ENCODE measurements at places on chromosomes 7 and 10.
A peak's percentile ranks its signal among the peaks of the same experiment; 100 is the strongest.

DNA sequence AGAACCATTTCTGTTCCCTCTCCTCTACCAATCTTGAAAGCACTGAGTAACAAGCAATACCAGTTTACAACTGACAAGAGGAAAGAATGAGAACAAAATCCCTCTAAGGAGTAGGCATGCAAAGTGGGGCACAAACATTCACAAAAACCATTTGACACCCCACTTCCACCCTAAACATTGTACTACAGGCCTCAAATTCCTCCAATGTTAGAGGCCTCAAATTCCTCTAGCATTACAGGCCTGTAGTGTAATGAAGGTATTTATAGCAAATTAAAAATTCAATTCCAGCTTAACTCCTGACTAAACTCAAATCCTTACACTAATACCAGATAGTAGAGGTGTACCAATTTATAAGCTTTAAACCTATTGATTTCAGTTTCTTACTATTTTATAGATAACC lies 85.4 kb downstream of the SIRT1 start:
- DNase-seq = no peak

- DNase-seq = peak; percentile 46
Measured at GRCh38 chr10:52308251-52309031, 5.6 kb upstream of the DKK1 start.

DNA sequence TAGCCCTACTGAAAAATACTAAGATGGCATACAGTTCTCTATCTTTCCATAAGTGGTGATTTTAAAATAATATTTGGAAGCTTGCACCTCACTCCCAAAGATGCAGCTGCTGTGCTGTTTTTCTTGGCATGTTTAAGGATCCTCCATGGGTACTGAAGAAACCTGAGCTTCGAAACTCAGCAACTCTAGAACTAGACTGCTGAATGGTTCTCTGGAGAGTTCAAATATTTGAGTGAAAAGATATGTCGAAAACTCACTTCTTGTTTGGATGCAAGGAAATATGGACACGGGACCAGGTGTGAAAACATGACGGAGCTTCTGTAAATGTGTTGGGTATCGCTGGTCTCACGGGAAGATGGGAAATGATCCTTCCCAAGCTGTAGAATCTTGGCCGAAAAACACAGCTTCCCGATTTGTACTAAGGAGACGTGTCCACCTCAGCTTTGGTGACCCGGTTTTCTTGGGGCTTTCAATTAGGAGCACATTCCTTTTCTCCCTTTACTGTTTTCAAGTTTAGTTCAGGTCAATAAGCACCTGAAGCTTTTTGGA lies 543.8 kb upstream of the NRP1 start:
- DNase-seq = no peak

DNA sequence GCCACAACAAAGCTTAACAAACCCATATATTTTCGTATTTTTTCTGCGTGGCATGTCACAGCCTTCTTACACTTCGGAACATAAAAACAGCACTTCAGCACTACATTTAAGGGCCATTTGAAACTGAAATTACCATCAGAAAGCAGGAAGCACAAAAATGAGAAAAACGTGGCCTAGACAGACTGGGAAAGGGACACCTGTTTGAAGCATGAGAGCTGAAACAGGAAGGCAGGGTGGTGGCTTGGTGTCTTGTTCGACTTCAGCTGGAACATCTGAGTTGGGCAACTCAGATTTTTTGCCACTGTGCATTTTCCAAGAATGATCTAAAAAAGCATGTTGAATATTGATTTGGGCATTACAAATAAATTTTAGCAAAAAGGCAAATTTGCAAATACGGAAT lies 243.2 kb downstream of the ELMO1 start:
- no peak for DNase-seq

- no peak for DNase-seq
Measured at GRCh38 chr7:55485501-55486191, 86.7 kb downstream of the VOPP1 start.

GRCh38 chr7:67843001-67843565 lies 846.5 kb downstream of the TYW1 start:
- no peak for DNase-seq

DNA sequence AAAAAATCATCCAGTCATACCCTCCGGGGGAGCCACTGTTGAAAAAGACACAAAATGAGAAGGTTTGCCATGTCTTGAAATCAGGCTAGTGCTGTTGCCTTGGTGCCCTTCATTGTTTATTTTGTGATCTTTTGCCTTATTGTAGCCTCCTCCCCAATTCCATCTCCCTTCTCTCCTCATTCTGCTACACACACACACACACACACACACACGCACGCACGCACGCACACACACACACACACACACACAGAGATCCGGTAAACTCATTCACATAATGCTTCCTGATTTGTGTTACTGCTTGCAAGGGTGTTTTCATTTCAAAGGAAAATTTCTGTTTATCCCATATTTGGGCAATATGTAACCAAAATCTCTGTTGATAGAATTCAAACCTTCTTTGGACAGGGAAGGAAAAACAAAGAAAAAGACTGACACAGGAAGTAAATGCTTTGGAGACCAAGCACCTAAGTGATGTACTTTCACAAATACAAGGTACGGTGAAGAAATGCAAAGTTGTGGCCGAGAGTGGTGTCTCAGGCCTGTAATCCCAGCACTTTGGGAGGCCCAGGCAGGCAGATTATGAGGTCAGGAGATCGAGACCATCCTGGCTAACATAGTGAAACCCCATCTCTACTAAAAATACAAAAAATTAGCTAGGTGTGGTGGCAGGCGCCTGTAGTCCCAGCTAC lies 141.1 kb upstream of the CDK13 start:
- DNase-seq = no peak

DNA sequence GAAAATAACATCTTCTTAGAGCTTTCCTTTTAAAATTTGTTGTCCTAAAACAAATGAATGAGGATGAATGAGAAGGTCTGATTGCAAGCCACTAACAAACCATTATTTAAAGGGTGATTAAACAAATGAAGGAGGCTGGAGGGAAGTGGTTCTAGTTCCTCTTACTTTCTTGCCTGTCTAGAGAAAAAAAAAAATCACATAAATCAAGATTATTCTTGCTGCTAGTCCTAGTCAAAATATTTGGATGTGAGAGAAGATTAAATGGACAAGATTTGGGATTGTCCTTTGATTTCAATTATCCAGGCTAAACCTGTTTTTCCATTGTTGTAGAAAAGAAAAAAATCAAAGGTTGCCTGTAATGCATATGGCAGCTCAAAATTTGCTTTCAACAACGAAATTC lies 3.3 kb downstream of the SKAP2 start:
- no peak for DNase-seq

DNA sequence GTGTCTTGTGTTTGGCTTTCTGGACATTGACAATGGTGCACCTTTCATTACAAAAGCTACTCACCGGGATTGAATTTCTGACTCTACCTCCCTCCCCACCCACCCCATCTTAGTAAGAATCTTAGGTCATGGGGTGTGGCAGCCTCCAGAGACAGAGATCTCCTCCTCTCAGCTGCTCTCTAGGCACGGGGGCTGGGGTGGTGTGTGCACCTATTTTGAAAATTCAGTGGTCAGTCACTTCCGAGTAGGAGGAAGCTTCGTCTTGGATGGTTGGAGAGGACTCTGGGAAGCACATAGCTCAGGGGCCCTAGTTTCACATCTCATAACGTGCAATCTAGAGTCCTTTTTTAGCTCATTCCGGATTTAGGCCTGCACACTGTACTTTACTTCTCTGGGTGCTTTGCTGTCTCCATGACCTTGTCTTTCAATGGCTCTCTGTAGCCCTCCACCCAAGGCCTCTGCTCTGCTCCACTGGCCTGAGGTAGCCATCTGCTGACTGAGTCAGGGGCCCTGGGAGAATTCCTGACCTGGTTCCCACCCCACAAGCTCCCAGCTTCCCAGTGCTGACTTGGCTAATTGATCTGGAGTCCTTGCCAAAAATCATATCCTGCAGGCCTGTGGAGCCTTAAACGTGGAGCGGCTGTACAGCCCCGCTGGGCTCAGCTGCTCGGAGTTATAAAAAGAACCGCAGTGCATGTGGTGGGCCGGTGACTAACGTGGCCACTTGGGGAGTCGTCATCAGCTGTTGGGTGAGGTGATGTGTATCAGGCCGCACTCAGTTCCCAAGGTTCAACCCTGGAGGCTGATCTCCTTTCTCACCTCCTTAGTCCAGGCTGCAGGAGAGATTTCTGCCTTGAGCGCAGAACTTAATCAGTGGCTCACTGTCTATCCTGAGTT lies 19.3 kb upstream of the ADAMTS14 start:
- DNase-seq = peak; percentile 89

DNA sequence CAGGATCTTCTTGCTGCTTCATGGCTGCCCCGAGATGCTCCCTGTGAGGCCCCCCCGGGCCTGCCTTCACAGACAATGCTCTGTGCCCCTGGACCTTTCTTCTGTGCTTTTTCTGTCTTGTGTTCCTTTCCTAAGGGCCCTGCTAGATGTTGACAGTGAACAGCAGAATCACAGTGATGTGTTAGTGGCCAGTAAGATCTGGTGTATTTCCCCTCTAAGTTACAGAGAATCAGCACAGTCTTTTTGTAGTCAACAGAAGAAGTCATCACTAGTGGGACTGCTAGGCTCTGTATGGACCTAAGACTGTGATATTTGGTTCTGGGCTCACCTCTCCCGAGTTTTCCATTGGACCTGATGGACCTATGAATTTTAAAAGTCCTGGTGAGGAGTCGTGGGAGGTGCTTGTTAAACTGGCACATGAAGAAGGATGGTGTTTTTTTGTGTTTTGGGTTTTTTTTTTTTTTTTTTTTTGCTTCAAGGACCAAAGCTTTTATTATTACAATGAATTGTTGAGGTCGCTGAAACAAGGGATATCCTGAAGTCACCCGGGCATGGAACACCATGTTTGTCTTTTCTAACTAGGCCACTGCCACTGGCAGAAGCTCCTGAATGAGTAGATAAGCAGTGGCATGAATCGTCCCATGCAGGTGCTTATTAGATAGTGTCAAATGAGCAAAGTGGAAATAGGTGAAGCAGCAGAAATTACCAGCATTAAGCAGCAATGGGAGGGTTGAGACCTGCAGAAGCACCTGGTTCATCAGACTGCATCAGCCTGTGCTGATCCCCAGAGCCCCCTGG lies 194.8 kb downstream of the CELF2 start:
- no peak for DNase-seq
